ENCODE measurements at places on chromosomes 12 and 14. TPM values are rescaled to one million over a fixed set of nuclear protein-coding genes. Genes with fewer than 3 reads are reported as not detected.

Gene CLEC4C
- polyA plus RNA-seq: not detected

Gene SMOC1
- polyA plus RNA-seq: not detected

Gene TSPAN19
- 0.05 TPM for polyA plus RNA-seq

- no peak for DNase-seq
Measured at GRCh38 chr12:62900686-62901272, 34.2 kb downstream of the PPM1H start.

DNA sequence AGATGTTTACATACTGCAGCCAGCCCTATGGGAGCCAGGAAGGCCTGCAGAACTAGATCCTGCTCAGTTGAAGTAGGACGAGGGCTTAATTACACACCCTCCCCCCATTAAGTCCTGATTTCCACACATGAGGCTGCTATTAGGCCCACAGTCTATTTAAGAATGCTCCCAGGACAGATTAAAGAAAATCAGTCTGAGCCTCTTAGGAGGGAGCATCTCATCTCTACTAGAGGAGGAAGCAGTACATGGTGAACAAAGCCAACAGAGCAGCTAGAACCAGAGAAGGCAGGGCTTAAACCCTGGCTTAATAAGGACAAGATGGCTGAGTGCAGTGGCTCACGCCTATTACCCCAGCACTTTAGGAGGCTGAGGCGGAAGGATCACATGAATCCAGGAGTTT is 55.8 kb upstream of the ARHGAP5 start:
- DNase-seq: no peak

GRCh38 chr12:120032242-120032641 is 43.2 kb downstream of the BICDL1 start:
- DNase-seq: no peak

DNA sequence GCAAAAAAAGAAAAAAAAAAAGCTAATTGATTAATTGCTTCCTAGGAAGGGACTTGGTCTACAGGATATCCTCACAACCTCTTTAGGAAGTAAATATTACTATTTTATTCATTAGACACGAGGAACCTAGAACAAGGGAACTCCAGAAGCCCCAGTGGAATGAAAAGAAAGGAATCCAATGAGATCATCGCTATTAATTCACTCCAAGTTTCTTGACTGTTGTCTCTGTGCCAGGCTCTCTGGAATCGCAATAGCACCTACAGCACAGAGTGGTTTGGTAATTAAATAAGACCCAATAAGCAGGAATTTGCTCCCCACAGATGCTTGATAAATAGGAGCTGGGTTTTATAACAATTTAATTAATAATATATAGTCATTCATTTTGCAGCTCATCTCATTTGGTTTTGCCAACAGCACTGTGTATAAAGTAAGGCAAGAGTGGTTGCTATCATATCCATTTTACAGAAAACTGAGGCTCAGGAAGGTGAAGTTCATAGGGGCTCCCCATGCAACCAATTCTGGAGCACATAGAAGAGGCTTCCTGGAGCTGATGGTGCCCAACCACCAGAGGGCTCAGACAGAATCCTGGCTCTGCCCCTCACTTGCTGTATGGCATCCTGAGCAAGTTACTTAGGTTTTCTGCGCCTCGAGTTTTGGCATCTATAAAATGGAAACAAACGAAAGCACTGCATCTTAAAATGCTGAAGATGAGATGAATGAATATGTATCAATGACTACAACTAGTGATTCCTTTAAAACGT is 420.2 kb downstream of the MED13L start:
- no peak for DNase-seq

Gene GPD1
- 0.26 TPM for polyA plus RNA-seq

DNA sequence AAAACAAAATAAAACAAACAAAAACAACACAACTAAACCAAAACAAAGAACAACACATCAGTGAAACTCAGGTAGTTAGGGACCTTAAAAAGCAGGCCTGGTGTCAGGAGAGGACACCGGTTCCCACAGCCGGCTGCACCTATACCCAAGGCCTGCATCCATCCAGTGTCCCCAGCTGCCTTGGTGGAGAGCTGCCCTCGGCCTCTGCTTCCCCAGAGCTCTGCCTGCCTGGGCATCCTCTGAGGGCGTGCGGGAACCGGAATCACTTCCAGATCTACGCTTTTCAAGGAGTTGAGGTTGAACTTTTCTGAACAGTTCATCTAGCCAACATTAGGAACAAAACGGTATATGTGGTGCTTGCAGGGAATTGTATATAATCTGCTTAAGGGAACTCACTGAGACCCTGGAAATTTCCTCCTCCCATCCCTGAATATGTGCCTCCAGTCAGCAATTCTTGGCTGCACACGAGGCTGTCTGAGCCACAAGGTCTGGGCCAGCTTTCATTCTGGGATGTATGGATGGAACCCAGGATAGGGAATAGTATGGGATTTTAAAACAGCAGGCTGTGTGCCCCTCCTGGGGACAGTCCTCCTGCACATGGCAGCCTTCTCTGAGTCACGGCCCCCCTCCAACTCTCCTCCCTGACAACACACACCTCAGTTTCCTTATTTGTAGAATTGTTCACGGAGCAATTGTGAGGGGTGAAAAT is 319.0 kb upstream of the RTL1 start:
- no peak for DNase-seq

DNA sequence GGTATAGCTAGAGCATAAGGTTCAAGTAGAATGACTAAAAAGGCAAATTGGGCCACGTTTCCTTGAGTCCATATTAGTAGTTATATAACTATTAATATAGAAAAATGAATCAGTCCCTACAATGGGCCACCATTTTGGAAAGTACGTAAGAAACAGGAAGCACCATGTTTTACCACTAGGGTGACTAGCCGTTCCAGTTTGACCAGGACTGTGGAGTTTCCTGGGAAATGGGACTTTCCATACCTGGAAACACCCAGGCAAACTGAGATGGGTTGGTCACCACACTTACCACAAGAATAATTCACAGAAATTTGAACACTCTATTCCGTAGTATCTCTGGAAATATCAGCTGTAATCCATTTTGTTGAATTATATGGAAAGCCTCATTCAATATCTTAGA is 2.1 kb upstream of the MAGOHB start:
- DNase-seq: no peak

DNA sequence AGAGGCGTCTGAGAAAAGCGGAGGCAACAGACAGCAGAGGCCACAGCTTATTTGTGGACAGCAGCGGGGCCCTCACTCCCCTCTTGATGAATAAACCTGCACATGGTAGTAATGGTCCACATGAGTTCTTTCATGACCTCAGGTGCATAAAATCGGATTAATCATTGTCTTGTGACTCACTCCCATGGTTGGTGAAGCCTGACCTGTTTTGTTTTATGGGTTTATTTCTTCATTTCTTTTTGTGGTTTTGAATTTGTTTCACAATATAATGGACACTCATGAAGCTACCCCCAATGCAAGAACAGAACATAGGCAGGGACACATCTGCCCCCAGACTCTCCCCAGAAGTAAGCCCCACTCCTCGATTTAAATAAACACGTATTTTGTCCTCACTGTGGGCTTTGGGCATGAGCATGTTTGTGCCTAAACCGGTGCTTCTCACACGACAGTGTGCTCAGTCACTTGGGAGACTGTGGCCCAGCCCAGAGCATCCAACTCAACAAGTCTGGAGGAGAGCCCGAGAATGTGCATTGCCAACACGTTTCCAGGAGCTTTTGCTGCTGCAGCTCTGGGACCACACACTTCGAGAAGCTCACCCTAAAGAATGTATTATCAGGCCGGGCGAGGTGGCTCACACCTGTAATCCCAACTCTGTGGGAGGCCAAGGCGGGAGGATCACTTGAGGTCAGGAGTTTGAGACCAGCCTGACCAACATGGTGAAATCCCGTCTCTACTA is 116.1 kb downstream of the SCARB1 start:
- DNase-seq: no peak

Gene RPGRIP1
- polyA plus RNA-seq: not detected

Gene SALL2
- 7.5 TPM for polyA plus RNA-seq

- no peak for DNase-seq
Measured at GRCh38 chr12:93016752-93017350, 87.8 kb upstream of the EEA1 start.

DNA sequence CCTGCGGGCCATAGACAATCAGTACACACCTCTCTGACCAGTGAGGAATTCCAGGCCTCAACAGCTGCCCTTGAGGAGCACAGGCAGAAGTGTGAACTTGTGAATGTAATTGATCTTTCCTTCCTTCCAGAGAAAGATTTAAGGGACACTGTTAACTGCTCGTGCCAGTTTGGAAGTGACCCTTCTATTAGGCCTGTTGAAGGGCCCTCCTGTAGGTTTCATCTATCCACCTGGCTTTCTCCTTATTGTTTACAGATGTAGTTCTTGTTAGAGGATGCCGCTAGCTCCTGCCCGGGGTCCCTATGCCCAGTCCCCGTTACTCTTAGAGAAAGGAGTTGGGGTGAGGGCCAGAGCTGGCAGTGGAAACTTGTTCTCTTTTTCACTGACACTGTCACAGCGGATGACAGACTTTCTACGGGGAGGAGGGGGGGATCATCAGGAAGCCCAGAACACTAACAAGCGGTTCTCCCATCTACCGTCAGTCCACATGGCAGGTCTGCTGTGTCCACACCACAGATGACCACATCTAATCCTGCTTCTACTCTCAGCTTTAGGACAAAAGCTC is 42.6 kb downstream of the SH2B3 start:
- DNase-seq: no peak

DNA sequence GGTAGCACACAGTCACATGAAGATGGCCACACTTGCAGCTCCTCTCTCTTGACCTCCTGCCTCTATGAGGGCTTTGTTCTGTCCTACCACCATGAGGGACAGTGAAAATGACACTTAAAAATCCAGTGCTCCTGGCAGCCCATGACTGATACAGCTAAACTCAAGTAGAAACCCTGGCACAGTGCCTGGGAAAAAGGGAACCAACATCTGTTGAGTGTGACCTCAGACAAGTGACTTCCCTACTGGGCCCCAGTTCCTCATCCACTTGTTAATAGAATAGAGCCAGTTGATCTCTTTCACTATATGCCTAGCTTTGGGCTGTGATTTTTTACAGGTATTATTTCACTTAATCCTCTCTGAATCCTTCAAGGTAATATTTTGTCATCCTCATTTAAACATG is 4.8 kb downstream of the GUCY2C start:
- DNase-seq: no peak

DNA sequence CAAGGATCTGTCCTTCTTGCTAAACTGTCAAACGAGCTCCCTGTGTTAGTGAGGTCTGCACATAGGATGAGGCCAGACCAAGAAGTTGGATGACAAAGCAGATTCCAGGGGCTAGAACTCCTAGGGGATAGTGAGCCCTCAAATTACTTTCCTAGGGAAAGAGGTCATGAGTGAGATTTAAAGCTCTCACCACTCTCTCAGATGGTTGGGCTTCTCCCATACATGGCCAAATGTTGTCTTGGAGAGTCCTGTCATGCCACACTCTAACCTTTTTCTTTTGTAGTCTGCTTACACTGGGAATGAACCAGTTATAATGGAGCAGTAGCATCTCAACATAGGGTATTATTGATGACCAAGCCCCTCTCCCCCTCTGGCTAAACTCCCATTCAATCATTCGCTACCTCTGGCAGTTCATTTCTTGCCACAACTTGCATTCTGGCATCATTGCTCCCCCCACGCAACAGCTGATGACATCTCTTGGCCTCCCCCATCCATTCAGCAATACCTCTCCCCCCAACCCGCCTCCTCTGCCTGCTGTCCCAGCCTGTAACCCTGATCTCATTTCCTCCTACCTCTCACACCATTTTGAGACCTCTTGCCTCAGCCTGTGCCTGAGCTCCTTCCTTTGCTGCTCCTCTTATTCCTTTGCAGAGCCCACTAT is 64.7 kb upstream of the CISTR start:
- DNase-seq: no peak

DNA sequence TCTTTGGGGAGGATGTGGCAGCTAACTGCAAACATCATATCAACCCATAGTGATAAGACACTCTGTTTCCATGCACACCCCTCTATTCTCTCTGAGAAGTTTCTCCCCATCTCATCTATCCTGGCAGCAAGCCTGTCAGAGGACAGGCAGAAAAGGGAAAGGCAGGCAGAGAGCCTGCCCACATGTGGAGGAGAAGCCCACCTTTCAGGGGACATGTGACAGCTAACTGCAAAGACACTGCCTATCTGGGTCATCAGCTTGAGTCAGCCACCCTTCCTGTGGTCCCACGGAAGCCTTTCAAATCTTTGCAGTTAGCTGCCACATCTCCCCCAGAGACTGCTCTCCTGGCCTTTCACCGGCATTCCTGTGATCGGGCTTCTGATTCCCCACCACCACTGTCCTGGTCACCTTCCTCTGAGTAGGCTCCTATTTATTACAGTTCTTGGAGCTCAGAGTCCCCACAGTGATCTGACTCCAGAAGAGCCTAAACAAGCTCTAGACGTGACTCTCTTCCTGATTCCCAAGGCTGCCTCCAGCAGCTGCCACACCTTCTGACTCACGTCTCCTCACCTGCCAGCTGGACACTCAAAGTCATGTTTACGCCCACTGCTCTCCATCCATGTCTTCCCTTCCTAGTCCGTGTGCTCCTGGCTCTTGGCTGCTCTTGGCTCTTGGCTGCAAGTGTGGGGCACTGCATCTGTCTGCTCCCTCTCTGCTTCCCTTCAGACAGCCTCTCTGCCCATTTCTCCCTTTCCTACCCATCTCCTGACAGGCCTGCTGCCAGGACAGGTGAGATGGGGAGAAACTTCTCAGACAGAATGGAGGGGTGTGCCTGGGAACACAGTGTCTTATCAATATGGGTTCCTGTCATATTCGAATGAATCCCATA is 7.5 kb upstream of the KRT1 start:
- no peak for DNase-seq

GRCh38 chr12:124673801-124674617 is 106.6 kb upstream of the NCOR2 start:
- DNase-seq: peak; percentile 92

DNA sequence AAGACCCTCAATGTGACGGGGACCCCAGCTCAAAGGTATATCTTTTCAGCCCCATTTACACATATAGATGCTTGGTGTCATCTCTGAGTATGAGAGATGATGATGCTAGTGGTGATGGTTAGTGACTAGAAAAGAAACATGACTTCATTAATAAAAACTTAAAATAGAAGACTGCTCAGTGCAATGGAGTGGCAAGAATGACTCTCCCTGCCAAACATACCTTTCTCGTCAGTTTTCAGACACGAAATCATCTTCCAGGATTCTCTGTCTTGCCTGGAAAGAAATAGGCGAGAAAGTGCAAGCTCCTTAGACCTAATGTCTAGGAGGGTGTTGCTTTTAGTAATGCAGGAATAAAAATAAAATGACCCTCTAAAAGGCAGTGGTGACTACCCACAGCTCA is 71.7 kb downstream of the TPH2 start:
- no peak for DNase-seq

GRCh38 chr14:72665259-72665658 is 228.6 kb downstream of the DPF3 start:
- no peak for DNase-seq

GRCh38 chr12:38744041-38744440 is 161.3 kb downstream of the CPNE8 start:
- no peak for DNase-seq

- DNase-seq: peak; percentile 4
Measured at GRCh38 chr14:80364274-80364673, 153.0 kb upstream of the DIO2 start.

DNA sequence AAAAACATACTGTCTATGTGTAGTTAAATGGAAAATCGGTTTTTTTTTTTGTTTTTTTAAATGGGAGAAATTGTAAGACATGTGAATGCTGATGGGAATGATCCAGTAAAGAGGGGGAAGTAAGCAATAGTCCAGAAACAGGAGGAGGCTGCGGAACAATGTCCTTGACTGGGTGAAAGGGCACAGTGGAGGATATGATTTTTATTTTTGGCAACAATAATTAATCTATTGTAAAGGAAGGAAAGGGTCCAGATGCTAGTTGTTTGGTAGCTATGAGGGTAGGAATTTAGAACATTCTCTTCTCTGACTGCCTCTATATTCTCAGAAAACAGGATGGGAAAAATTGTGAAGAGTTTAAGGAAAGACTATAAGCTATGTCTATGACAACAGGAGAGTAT is 76.6 kb downstream of the RPL10L start:
- DNase-seq: no peak

Gene NRXN3
- 1.6 TPM for polyA plus RNA-seq
